ENCODE measurements at places on chromosomes 12 and 14. TPM values are rescaled to one million over a fixed set of nuclear protein-coding genes. Genes with fewer than 3 reads are reported as not detected.

- peak; percentile 17 for DNase-seq
Measured at GRCh38 chr14:24481622-24482324, 26.3 kb downstream of the CMA1 start.

GRCh38 chr14:102197317-102197853 is 57.7 kb downstream of the WDR20 start:
- DNase-seq = no peak

- DNase-seq = no peak
Measured at GRCh38 chr12:30010071-30011052, 226.6 kb upstream of the TMTC1 start.

GRCh38 chr14:45907782-45908181 is 654.8 kb upstream of the MIS18BP1 start:
- no peak for DNase-seq

DNA sequence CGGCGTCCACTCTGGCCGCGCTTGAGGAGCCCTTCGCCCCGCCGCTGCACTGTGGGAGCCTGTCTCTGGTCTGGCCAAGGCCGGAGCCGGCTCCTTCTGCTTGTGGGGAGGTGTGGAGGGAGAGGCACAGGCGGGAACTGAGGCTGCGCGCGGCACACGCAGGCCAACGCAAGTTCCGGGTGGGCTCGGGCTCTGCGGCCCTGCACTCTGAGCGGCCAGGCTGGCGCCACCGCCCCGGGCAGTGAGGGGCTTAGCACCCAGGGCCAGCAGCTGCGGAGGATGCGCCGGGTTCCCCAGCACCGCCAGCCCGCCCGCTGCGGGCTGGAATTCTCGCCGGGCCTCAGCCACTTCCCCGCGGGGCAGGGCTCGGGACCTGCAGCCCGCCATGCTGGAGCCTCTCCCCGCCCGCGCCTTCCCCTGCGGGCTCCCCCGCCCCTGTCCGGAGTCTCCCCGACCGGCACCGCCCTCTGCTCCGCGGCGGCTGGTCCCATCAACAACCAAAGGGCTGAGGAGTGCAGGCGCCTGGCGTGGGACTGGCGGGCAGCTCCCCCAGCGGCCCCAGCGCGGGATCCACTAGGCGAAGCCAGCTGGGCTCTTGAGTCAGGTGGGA is 921.2 kb upstream of the FOXG1 start:
- peak; percentile 44 for DNase-seq

DNA sequence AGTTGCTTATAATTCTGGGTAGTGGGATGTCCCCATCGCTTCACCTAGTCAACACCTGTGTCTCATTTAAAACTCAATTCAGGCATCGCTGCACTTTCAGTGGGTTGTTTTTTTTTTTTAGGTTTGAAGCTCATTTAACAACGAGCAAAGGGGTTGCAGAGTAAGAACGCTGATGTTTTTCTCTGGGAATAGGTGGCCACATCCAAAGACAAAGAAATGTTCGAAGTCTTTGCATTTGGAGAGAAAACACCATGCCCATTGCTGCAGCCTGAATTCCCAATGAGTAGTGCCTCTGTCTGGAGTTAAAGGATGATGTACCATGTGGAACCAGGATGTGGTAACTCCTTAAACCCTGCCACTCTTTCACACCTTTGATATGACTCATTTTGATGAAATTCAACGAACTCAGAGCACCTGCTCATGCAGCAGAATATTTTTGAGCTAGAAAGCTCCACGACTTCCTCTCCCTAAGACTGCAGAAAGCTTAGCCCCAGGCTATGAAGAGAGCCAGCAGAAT is 35.1 kb upstream of the BATF start:
- DNase-seq = no peak

DNA sequence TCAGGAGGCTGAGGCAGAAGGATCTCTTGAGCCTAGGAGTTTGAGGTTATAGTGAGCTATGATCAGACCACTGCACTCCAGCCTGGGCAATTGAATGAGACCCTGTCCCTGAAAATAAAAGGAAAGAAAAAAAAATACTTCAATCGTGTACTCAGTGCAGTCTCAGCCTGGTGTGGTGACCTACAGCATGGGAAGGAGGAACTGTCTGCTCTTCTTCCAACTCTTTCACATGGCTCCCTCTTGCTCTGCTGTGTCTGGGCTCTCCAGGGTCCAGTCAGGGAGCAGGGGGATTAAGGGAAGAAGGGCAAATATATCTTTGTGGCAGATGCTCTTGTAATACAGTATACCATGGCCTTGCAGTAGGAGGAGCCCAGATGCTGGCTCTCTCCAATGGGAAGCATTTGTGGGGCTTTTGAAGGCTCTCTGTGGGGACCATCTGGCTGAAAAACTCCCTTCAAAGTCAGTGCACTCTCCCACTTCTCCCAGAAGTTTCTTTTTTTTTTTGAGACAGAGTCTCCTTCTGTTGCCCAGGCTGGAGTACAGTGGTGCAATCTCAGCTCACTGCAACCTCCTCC is 76.6 kb upstream of the TMPO start:
- no peak for DNase-seq

DNA sequence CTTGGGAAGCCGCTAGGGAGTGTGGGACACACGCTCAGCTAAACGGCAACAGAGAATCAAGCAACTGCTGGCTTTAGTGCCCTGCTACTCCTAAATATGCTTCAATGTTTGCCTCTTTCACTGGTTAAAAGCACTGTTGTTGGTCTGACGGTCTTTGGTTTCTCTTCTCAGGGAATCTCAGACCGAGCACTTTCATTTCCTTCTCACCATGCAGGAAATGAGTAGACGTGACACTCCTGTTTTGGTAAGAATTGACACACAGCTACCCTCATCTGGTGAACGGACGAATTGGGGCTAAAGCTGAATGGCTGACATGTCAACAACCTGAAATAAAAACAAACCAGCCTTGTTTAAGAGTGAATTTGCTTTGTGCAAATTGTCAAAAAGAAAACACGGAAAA is 57.5 kb upstream of the PIWIL1 start:
- no peak for DNase-seq

- no peak for DNase-seq
Measured at GRCh38 chr12:12642916-12643315, 31.2 kb downstream of the CREBL2 start.

GRCh38 chr12:75813072-75813471 is 218.5 kb downstream of the PHLDA1 start:
- no peak for DNase-seq

DNA sequence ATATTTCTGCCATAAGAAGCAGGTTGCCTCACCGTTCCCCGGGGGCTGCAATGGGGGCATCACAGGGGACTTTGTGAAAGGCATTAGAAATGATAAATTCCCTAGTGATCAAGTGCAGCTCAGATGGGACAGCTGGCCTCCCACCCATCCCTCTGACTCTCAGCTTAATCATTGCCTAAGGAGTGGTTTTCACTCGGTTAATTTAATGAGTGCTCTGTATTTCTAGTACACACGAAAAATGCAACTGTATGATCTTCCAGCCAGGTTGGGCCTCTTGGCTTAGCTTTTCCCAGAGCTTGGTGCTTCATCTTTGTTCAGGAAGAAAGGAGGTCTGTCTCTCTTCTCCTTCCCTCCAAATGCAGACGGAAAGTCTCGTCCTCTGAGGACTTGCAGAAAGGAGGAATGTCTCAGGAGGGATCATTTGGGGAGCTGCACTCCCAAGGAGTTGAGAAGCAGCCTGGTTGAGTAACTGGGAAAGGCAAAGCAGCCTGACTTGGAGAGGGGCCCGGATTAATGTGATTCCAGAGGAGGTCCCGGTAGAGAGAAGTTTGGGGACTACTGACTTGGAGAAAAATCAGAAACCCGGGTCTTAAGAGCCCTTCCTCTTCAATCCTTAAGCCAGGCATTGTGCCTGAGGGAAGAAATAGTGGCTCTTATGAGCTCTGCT is 7.2 kb downstream of the CD9 start:
- DNase-seq = no peak

Gene BCL11B
- 0.17 TPM for total RNA-seq

Gene ESPL1
- 0.37 TPM for total RNA-seq

Gene EFS
- 1.4 TPM for total RNA-seq

Gene LRP1-AS
- not detected for total RNA-seq

Gene KLHL33
- 8.8 TPM for total RNA-seq
